Mesothelial cell of epicardium (in vitro differentiated cells): ENCODE measurements at places on chromosomes 7 and 10. TPM values are rescaled to one million over a fixed set of nuclear protein-coding genes. Genes with fewer than 3 reads are reported as not detected.

ASB4 gene
- total RNA-seq: 0.07 to 0.29 TPM (median 0.09 TPM) in 3 replicates

CYP26C1 gene
- 0.38 to 0.60 TPM (median 0.44 TPM) in 3 replicates for total RNA-seq

AUTS2 gene
- 116 to 135 TPM (median 122 TPM) in 3 replicates for total RNA-seq

EGFR gene
- total RNA-seq: 16.3 to 19.4 TPM (median 18.6 TPM) in 3 replicates

CFAP70 gene
- 5.2 to 5.7 TPM (median 5.7 TPM) in 3 replicates for total RNA-seq

DNA sequence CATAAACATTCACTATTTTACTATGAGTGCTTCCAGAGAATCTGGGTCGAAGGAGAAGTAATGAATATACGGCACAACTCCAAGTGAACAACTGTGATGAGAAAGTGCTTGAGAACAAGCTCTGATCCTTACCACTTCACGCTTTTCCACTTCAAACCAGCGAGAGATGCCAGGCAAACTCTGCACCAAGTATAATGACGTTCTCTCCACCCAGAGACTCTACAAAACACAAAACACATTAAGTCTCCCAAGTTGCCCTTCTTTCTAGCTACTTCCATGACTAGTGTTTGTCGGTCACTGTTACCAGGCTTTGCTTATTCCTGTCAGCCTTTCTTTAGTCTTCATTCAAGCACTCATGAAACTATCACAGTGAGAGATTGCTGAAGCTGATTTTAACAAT is 193.1 kb upstream of the IMMP2L start:
- no peaks in the 10 kb centered on the region for H3K27me3 ChIP-seq
- peaks cover 32% of the 10 kb centered on the region for H3K36me3 ChIP-seq
- DNase-seq: no peak
- peaks cover 10% of the 10 kb centered on the region for H3K4me1 ChIP-seq

DNA sequence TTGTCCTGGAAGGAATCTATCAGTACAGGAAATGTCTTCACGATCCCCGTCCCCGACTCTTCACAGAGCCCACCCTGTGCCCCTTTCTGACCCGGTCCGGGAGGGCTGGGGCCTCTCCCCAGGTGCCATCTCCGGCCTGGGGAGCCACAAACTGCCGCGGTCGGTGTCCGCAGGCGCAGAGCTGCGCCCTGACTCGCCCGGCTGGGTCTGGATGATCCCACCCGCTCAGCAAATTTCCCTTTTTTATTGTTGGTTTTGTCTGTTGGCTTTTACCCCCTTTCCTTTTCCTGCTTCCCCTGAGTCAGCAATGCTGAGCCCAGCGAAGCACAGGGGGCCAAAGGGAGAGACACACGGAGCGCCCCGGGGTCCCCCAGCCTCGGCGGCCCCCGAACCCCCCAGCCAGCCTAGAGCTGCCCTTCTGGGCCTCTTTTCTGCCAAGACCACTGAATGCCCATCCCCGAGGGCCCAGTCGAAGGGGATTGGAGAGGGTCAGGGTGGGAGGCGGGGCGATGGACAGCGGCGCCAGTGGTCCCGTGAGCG is 30.9 kb downstream of the LEP start:
- no peaks in the 10 kb centered on the region for H3K36me3 ChIP-seq
- no peak overlapping the region for H3K4me3 ChIP-seq
- H3K4me1 ChIP-seq: peaks cover 19% of the 10 kb centered on the region
- no peaks in the 10 kb centered on the region for H3K27me3 ChIP-seq

- no peak overlapping the region for H3K27ac ChIP-seq
- peaks cover 8% of the 10 kb centered on the region for H3K27me3 ChIP-seq
- no peaks in the 10 kb centered on the region for H3K36me3 ChIP-seq
- DNase-seq: no peak
- no peaks in the 10 kb centered on the region for H3K4me1 ChIP-seq
- no peak overlapping the region for H3K4me3 ChIP-seq
Measured at GRCh38 chr10:71580926-71581325, 138.7 kb downstream of the C10orf105 start.

- no peaks in the 10 kb centered on the region for H3K36me3 ChIP-seq
- H3K4me1 ChIP-seq: peaks cover 4% of the 10 kb centered on the region
- H3K4me3 ChIP-seq: no peak overlapping the region
- peaks cover 59% of the 10 kb centered on the region for H3K27me3 ChIP-seq
- DNase-seq: no peak
- no peak overlapping the region for H3K27ac ChIP-seq
Measured at GRCh38 chr10:111392910-111393309, 316.1 kb downstream of the ADRA2A start.

GRCh38 chr10:112303528-112303927 is 20.3 kb downstream of the TECTB start:
- H3K36me3 ChIP-seq: no peaks in the 10 kb centered on the region
- peaks cover 4% of the 10 kb centered on the region for H3K4me1 ChIP-seq
- DNase-seq: no peak
- no peak overlapping the region for H3K27ac ChIP-seq
- peaks cover 28% of the 10 kb centered on the region for H3K27me3 ChIP-seq

- DNase-seq: no peak
- no peaks in the 10 kb centered on the region for H3K27me3 ChIP-seq
- H3K27ac ChIP-seq: peak overlapping the region; percentile 96
- H3K4me3 ChIP-seq: peak overlapping the region; percentile 91
Measured at GRCh38 chr7:30285536-30286284, 1.3 kb downstream of the ZNRF2 start.

GRCh38 chr10:15084502-15084922 is 4.1 kb downstream of the ACBD7 start:
- no peak for DNase-seq
- no peaks in the 10 kb centered on the region for H3K36me3 ChIP-seq
- no peaks in the 10 kb centered on the region for H3K4me1 ChIP-seq

DNA sequence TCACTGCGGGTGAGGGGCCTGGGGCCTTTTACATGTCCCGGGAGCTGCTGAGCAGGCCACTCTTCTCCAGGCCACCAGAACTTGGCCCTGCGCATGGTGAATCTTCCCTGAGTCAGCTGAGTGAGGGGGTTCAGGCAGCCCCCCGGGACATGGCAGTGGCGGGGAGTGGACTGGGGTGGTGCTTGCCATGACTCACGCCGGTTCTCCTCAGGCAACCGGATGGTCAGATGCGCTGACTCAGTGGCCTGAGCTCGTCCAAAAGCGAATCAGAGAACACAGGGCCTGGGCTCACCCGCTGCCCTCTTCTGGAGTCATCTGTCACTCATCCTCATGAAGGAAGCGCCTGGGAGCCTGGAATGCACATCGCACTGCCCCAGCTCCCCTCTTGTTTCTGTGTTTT is 33.5 kb downstream of the HTRA1 start:
- peaks cover 45% of the 10 kb centered on the region for H3K4me1 ChIP-seq
- DNase-seq: no peak
- H3K4me3 ChIP-seq: no peak overlapping the region
- H3K27ac ChIP-seq: peak overlapping the region; percentile 7
- no peaks in the 10 kb centered on the region for H3K36me3 ChIP-seq
- no peaks in the 10 kb centered on the region for H3K27me3 ChIP-seq

DNA sequence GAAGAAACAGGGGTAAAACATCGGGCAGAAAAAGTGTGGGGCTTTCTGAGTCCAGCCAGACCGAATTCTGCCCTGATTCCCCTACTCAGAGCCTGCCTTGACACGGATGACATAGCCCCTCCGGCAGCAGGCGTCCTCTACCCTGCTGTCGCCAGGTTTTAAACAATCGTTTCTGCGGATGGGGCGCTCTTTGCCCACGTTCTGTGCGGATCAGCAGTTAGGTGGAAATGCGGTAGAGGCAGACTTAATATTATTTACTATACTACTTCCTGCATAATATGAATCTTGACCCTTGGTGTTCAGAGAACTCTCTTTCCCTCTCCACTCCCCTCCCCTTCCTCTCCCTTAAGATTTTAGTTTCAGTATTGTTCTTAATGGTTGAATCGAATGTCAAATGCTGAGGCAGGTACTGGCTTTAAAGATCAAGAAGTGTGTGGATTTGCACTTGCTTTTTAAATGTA is 2.4 kb downstream of the GATA3 start:
- no peak for DNase-seq
- peaks cover 73% of the 10 kb centered on the region for H3K4me1 ChIP-seq
- peak overlapping the region; percentile 96 for H3K4me3 ChIP-seq
- H3K27me3 ChIP-seq: peaks cover 17% of the 10 kb centered on the region
- H3K27ac ChIP-seq: peak overlapping the region; percentile 97
- peaks cover 11% of the 10 kb centered on the region for H3K36me3 ChIP-seq

DNA sequence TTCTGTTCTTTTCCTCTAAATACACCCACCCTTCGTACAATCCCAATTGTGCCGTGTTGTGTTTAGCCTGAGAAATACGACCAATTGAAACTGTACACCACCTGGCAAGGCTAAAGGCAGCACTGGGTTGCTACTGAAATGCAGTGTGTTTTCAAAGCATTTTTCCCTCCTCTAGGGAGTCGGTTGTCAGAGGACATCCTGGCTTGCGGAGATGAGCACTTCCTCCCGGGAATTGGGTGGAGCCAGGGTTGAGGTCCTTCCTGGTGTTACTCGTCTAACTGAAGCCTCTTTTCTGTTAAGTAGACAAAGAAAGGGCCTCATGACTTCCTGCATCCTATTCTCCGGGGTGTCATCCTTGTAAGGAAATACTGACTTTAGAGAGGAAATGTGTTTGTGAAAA is 133.5 kb downstream of the MTPAP start:
- DNase-seq: no peak
- H3K27ac ChIP-seq: no peak overlapping the region
- H3K27me3 ChIP-seq: no peaks in the 10 kb centered on the region
- H3K36me3 ChIP-seq: no peaks in the 10 kb centered on the region
